ENCODE measurements at places on chromosomes 5 and 9.
A peak's percentile ranks its signal among the peaks of the same experiment; 100 is the strongest.

DNA sequence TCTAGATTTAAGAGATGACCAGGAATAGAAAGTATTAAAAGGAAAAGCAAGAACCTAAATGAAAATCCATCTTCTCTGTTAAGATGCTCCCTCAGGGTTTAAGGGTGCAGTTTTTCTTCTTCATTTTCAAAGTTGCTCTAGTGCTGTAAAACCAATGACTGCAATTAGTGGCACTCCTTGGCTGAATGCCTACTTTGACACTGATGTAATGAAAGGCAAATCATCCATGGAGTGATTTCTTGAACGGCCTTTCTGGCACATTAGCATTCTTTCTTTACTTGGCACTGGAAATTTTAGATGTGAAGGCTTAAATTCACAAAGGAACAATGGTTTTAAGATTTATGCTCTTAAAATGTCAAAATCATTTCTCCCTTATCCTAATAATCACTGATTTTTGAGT is 19.3 kb upstream of the ISCA1 start:
- DNase-seq: no peak

- no peak for DNase-seq
These were observed 188.5 kb upstream of the GRAMD2B start for GRCh38 chr5:126234563-126235195.

DNA sequence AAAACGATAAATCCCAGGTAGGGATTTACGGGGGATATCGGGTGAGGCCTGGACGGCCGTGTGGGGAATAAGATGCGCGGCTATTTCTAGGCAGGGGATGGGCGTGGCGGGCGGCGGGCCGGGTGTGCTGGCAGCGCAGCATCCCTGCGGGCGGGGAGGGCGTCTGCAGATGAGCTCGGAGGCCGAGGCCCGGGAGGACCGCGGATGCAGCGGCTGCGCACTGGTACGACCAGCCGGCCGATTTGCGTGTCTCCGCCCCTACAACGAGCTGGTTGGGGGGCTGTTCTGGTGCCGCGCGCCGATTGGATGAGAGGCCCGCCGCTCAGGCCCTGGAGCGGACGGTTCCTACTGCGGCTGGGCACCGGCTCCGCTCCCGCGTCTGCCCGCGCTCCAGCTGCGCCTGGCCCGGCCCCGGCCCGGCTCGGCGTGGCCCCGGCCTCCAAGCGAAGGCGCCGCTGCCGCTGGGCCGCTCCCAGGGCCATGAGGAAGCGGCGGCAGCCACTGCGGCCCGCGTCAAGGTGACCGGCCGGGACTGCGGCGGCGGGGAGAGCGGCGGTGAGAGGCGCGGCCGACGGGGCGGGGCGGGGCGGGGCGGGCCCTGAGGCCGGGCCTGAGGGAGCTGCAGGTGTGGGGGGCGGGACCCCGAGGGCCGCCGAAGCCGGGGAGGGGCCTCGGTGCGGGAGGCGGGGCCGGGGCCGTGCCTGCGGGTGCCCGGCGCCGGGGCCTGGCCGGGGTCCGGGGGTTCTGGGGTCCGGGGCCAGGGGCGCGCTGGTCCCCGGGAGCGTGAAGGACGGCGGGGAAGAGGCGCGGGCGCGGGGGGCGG is at the start of gene RALGPS1:
RALGPS1 (plus strand) TSS at position 325 of the 823 bp plus-strand sequence. CDS start 47,508 bp downstream, outside the sequence.
- peak; percentile 98 for DNase-seq

- no peak for DNase-seq
These were observed 43.2 kb upstream of the FOXE1 start for GRCh38 chr9:97809666-97810344.

GRCh38 chr9:128409978-128410377 is 10.7 kb upstream of the CERCAM start:
- DNase-seq: no peak

DNA sequence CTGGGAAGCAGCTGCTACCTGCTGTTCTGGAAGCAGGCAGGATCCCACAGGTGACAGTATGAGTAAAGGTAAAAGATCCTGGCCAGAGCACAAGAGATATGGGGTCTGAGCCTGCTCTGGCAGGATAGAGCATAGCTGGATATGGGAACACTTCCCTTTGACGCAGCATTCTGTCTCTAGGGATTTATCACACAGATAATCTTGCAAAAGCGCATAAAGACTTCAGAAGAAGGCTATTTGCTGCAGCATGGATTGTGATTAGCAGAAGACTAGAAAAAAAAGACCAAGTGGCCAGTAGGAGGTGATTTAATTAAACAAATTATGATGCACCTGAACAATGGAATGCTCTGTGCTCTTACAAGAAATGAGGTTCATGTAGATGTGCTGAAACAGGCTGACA is 52.4 kb upstream of the PWWP2A start:
- DNase-seq: no peak

DNA sequence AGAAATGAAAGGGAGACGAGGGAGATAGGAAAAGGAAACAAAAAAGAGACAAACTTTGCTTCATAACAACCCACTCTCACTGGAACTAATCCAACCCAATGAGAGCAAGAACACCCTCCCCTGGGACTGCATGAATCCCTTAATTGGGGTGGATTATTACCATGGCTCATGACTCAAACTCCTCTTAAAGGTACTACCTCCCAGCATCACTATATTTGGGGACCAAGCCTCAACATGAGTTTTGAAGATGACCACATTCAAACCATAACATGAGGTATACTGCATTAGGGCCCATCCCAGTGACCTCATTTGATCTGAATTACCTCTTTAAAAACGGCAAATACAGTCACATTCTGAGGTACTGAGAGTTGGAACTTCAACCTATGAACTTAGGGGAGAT is 8.0 kb downstream of the MTAP start:
- no peak for DNase-seq

DNA sequence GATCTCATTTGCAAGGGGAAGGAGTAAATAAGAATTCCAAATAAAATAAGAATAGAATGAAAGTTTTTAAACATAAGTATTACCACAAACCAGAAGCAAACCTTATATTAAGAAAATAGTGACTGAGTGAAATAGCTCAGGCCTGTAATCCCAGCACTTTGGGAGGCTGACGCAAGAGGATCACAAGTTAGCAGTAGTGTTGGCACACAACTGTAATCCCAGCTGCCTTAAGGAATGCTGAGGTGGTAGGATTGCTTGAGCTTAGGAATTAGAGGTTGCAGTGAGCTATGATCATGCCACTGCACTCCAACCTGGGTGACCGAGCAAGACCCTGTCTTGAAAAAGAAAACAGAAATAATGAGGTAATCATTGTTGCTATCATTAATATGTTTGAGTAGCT is 47.0 kb downstream of the APC start:
- DNase-seq: no peak

GRCh38 chr9:129751841-129752801 is 721 bp downstream of the PTGES start:
- no peak for DNase-seq

- DNase-seq: no peak
These were observed 165.9 kb downstream of the ARSB start for GRCh38 chr5:78819166-78819565.

DNA sequence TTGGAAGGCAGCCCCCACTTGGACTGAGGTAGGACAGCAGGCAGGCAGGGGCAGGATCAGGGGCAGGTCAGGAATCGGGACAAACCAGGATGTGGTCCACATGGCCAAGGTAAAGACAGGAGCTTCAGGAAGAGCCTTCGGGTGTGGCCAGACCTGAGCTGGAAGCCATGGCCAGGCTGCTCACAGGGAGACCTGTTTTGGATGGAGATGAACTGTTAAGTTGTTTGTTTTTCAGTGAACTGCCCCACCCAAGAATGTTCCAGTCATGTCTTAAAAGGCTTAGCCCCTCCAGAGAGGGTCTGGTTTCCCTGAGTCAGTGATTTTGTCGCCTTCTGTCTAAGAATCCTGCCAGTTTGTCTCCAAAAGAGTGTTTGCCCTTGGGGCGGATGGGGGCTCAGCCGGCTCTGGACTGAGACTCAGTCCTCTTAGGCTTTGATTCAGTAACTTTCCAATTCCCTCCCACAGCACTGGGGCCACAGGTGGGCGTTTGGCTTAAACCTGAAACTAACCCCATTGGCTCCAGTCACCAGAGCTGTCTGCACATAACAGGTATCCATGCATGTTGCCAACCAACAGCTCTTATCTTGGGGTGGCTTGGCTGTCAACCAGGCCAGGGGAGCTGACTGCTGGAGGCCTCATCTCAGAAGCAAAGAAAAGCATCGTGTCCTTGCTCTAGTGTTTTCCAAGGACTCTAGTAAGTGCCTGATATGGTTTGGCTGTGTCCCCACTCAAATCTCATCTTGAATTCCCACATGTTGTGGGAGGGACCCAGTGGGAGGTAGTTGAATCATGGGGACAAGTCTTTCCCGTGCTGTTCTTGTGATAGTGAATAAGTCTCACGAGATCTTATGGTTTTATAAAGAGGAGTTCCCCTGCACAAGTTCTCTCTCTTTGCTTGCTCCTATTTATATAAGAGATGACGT is 11.3 kb upstream of the ANKH start:
- no peak for DNase-seq

DNA sequence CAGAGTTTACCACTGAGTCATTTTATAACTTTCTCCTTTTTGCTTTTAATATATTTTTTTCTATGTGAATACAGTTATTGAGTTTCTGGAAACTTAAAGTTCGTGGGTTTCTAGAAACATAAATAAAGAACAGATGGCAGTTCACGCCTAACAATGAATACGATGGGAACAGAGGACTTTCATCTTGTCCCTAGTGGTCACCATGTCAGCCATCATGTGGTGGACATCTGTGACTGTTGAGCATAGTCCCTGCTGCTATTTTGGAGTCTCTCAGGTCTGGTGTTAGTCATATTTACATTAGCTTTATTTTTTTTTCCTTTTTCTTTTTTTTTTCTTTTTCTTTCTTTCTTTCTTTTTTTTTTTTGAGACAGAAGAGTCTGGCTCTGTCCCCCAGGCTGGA is 85.3 kb downstream of the XRCC4 start:
- no peak for DNase-seq

DNA sequence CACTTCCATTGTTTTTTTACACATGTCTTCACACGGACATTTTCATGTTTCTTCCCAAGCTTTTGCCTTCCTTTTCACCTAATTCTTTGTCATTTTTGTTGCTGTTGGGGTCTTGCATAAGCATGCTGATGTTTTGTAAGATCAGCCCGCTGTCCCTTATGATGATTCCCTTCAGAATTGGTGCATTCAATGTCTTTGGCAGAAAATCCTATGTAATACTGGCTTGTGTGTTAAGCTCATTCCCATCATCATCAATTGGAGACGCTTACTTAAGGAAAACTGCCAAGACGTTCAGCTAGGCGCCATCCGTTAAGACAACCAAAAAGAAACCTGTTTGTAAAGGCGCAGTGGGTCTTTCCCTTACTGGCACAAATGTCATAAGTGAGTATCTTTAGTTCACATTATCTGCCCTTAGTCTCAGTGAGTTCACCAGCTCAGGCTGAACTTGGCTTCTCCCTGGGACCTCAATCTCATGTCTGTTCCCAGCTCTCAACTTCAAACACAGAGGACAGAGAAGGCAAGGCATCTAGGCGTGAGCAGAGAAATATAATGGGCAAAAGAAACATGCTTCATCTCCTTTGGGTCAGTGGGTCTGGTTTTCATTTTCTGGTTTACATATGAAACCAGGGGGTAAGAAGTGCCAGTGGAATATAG is 97.9 kb downstream of the EFNA5 start:
- DNase-seq: no peak

- DNase-seq: no peak
These were observed 39.2 kb upstream of the GCNT4 start for GRCh38 chr5:75091597-75091996.

DNA sequence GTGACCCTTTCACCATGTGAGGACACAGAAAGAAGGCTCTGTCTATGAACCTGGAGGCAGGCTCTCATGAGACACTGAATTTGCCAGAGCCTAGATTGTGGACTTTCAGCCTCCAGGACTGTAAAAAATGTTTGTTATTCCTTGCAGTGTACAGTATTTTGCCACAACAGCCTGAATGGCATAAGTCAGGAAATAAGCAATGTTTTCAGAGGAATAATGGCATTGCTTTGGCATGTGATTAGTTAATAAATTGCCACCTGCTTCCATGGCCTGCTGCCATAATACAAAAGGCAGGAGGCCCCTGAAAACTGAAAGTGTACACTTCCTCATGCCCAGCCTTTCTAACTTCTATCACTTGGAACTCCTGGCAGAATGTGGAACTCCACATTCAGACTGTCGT is 408.1 kb downstream of the GADD45G start:
- peak; percentile 43 for DNase-seq

DNA sequence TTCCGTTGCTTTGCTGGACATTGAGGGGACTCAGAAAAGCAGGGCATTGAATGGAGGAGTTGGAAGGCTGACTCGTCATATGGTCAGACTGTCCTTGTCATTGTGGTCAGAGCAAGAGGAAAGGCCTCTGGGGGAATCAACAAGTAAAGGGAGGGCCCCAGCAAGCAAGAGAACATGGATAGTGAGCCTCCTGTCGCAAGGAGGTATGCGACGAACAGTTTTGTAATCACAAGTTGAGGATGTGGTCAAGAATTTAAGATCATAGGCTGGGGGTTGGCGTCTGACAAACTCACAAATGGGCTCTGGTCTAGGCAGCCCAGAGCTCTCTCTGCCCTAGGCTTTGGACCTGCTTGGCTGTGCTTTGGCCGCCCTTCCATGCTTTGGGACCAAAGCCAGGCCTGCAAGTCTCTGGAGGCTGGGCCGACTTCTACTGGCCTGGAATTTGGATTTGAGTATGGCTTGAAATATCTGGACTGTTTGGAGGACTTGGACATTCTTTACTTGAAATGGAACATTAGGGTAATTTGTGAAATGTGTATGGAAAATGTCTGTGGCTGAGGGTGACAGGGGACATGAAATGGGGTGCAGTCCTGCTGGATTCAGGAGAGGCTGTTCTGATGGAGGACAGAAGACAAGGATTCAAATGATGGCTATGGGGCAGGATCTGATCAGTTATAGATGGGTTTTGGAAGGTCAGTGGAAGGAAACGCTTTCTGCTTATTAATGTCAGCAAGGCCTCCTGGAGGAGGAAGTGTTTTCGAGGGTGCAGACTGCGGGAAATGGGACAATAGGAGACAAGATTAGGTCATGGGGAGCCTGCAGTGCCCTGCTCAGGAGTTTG is 19.2 kb upstream of the NDST1 start:
- no peak for DNase-seq

DNA sequence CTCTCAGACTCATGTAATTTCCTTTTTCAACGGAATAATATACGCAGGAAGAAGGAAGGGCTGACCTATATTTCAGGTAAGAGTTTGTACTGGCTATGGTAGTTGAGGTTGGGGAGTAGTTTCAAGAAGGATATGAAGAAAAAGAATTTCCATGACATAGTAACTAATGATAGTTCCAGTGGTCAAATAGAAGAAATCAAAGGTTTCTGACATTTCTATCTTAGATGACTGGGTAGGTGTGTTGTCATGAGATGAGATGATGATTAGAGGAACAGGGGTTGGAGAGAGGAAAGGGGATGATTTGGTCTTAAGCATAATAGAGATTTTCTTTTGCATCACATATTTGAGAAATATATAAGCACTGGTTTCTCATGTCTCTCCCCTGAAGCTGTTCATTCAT is 166.0 kb downstream of the SPATA31D1 start:
- no peak for DNase-seq

DNA sequence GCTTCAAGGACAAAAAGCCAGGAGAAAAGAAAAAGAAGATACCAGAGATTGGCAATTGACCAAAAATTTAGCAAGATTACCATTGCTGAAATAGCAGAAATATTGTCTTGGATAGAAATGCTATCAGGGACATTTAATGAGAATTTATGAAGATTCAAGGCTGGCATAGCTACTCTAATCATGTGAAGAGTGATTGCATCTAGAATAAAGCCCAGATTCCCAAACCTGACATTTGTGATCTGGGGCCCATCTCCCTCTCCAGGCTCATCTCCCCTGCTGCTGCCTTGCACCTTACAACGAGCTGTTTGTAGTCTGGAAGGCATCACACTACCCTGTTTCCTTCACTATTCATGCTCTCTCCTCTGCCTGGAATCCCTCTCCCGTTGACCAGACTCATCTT is 114.5 kb downstream of the C9orf152 start:
- no peak for DNase-seq

GRCh38 chr9:93030642-93031628 is 27.6 kb upstream of the SUSD3 start:
- DNase-seq: no peak
